Activated naive CD4-positive, alpha-beta T cell treated with Interleukin-2 at 50 U/mL for 16 hours (primary cell): ENCODE measurements at places on chromosomes 16 and 17.

DNA sequence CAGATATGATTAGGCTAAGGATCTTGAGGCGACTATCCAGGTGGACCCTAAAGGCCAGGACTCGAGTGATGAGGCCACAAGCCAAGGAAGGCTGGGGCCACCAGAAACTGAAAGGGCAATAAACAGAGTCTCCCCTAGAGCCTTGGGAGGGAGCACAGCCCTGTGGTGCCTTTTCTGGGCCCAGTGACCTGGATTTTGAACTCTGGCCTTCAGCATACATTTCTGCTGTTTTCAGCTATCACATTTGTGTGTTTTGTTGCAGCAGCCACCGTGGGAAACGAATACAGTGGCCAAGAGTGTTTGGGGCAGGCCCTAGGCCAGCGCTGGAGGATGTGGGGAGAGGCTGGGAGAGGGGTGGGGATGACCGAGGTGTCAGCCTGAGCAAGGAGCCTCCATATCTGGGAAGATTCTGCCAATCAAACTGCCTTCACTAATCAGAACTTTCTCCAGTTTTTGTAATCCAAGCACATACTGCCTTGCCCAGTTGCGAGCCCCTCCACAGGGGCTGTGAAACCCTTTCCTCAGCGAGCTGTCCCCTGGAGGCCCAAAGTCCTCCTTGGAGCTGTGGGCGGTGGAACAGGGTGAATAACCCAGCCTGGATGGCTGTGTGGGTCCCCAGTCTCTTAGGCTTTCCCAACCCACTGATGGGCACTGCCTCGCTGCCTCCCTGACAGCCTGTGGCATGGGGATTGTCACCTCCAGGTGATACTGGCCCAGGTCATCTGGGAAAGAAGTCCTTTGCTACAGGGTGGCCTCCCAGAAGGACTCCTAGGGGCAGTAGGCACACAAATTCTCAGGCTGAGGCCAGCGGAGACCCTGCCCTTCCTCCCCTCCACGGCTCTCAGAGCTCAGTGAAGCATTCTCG, 16.8 kb downstream of the B9D1 start:
- no peak for DNase-seq

- peak; percentile 68 for DNase-seq
Observed at GRCh38 chr17:80861892-80862291, 129.7 kb upstream of the CHMP6 start.

- DNase-seq, result no peak
Observed at GRCh38 chr17:57004944-57005579, 27.1 kb downstream of the SCPEP1 start.

- DNase-seq, result no peak
Observed at GRCh38 chr17:16425698-16426659, 10.6 kb downstream of the TRPV2 start.

DNA sequence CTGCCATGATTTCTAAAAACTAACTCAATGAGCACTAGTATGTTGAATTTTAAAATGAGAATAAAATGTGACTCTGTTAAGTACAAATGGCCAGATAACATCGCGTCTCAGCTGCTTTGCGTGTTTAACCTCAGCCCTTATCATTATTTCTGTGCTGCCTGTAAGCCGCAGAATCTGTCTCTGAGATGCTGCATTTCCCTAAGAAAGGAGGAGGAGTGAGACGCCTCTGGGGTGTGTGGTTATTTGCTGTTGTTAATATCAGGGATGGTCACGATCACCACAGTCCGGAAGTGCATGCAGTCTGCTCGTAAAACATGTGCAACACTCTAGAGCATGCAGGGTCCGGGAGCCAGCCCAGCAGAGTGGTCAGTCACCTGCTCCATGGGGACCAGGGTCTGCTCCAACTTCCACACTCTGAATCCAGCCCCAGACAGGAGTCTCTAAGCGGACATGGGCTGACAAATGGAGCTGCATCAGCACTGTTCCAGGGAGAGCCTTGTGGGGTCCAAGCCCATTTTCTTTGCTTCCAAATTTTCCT, 342.5 kb downstream of the MAF start:
- DNase-seq, result no peak

- no peak for DNase-seq
Observed at GRCh38 chr17:15231851-15232516, 33.1 kb downstream of the PMP22 start.

DNA sequence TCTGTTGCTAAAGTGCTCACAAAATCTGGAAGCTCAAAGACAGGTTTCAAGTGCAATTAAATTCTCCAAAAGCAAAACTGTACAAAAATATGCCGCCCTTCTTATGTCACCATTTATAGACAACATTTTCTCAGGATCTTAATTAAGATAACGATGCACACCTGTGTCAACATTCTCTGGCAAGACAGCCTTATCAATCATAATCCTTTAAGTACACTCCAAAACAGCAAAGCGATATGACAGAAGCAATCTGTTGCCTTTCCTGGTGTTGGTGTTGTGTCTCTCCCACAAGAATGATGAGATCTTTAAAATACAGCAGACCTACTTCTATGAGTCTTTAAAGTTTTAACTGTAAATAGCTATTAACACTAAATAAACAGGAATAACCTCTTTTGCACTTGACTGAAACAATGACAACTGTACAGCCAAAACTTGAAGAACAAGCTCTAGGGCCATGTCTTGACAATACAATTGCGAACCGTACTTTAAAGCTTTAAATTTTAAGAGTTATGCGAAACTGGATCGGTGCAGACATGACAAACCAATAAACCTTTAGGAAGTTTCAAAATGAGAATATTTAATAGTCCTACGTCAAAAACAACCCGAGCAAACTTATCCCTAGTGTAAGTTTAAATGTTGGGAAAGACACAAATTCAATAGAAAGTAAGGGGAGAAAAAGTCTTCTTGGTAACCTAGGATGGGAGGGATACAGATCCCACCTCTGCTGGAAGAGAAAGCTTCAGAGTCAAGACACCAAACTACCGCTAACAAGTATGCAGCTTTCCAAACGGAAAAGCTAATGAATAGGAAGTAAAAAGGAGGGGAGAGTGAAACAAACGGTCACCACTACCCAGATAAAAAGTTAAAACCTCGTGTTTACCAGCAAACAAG, 3.3 kb upstream of the IRX5 start:
- DNase-seq, result no peak

GRCh38 chr16:51562891-51563290, 411.8 kb upstream of the SALL1 start:
- DNase-seq, result no peak

- no peak for DNase-seq
Observed at GRCh38 chr17:38719289-38719942, 10.7 kb upstream of the CISD3 start.

- DNase-seq, result no peak
Observed at GRCh38 chr16:75556431-75556950, 439 bp upstream of the TMEM231 start.

- DNase-seq, result no peak
Observed at GRCh38 chr17:27518048-27518447, 61.8 kb downstream of the KSR1 start.

DNA sequence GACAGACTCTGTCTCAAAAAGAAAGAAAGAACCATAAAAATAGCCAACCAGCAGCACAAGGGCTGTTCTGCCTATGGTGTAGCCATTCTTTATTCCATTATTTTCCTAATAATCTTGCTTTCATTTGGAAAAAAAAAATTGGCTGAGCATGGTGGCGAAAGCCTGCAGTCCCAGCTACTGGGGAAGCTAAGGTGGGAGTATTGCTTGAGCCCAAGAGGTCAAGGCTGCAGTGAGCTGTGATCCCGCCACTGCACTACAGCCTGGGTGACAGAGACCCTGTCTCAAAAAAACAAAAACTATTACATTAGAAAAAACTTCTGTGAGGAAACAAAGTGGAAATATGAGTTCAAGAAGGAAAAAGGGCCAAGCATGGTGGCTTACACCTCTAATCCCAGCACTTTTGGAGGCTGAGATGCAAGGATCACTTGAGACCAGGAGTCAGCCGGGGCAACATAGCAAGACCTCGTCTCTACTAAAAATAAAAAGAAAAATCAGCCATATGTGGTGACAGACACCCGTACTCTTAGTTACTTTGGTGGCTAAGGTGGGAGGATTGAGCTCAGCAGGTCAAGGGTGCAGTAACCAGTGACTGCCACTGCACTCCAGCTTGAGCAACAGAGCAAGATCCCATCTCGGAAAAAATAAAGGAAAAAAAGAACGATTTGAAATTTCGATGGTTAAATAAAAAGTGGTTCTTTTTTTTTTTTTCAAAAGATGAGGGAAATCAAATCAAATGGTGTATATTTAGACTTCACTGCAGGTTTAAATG, 2.5 kb downstream of the DCAKD start:
- no peak for DNase-seq

DNA sequence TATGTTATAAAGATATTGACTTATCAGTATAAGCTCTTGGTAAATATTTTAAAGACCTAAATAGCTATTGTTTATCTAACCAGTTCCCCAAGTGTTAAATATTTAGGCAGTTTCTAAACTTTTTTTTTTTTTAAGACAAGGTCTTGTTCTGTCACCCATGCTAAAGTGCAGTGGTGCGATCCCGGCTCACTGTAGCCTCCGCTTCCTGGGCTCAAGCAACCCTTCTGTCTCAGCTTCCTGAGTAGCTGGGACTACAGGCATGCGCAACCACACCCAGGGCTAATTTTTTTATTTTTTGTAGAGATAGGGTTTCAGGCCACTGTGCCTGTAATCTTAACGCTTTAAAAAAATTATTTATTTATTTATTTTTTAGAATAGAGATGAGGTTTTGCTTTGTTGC, 43.5 kb downstream of the SNX29 start:
- no peak for DNase-seq

DNA sequence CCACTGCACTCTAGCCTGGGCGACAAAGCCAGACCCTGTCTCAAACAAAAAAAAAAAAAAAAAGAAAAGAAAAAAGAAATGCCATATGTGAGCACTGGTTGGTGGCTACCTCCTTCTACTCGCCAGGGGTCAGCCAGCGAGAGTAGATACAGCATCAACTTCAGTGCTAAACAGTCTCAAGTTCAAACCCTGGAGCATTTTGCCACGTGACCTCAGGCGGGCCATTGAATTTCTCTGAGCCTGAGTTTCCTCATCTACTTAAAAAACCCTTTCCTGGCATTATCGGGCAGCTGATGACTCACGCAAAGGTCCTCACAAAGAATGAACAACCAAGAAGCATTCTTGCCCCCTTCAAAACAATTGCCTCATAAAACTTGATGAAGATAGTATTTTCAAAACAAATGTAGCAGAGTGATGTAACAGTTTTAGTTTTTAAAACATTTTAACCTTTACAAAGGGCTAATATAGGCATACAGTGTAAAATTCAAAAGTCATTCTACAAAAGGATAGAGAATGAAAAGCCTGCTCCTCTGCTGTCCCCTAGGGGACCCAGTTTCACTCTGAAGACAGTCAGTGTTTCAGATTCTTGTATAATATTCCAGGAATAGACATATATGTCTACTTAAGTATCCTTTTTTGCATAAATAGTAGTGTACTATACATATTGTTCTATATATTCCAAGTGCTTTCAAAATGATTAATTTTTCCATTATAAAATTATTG, 28.4 kb downstream of the DNAH2 start:
- DNase-seq, result no peak

DNA sequence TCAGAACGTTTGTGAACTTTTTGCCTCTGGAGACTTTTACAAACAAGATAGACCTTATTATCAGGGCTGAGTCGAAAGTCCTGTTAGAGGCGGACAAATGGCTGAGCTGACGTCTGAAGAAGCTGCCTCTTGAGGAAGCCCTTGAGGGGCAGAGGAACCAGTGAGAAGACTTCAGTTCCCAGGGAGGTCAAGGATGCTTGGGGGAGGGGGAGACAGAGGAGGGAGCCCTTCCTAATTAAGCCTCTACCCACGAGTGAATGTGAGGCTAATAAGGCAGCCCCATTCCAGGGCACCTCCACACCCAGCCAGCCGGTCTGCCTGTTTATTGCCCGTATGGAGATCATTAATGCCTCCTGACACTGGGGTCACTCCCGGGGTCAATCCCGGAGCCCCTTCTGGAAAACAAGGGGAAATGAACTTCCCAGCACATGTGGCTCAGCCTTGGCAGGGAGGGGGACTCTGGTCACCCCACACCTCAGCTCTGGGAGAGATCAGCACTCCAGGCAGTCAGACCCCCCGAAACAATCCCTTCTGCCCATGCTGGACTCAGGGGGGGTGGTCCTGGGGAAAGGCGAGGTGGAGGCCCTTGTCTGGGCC, 9.2 kb upstream of the TBX4 start:
- no peak for DNase-seq
